ENCODE measurements at places on chromosomes 16 and 17.

DNA sequence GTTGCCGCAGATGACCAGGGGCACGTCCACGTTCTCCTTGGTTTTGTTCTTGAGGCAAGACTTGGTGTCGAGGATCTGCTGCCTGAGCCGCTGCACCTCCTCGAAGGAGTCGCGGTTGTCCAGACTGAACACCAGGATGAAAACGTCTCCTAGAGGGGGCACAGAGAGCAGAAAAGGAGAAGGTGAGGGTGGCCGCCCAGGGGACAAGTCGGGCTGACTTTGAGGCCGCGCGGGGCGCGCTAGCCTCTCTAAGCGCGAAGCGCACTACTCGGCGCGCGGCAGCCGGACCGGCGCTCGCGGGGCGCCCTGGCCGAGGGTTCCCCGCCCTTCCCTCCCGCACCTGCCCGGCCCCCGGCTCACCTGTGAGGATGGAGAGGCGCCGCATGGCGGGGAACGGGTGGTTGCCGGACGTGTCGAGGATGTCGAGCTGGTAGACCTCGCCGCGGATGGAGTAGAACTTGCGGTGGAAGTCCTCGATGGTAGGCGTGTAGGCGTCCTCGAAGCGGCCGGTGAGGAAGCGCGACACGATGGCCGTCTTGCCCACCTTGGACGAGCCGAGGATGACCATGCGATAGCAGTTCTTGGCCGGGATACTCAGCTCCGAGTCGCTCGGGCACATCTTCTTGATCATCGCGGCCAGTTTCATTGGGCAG lies 533 bp downstream of the RASD1 start:
- no peak for DNase-seq

- no peak for DNase-seq
Measured at GRCh38 chr17:63986821-63987220, 11.3 kb upstream of the PRR29 start.

GRCh38 chr17:38464723-38465390 lies 36.6 kb downstream of the ARHGAP23 start:
- DNase-seq, result peak; percentile 91

- no peak for DNase-seq
Measured at GRCh38 chr16:4372578-4373355, 1.1 kb downstream of the VASN start.

DNA sequence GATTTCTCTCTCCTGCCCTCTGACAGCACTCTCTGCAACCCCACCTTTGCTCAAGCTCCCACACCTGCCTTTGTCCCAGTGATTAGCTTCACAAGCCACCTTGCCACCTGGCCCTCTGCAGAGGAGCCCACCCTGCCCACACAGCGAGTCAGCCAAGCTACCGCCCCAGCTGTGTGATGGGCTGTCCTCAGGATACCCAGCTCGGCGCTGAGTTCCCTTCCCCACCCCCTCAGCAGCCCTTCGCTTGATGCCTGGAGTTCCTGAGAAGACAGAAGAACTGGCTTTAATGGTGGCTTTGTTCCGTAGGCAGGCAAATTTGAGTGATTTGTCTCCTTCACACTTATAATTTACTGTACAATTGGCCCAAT lies 266.4 kb downstream of the CBLN1 start:
- DNase-seq, result no peak

DNA sequence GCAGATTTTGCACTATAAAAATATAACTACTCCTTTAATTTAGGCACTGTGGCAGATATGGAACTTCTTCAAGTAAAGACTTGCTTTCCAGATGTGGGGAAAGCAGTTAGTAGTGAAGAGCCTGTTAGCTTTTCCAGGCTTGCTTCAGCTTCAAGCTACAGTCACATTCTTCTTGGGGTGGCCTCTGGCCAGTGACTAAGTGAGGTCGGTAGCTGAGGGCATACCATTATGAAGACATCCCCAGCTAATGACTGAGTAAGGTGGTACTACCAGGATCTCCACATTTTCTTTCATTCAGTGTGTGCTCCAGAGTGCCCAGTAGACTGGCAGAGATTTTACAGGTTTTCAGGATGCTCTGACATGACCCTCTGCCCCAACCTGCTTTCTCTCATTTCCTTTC lies 167.1 kb upstream of the KIF2B start:
- DNase-seq, result peak; percentile 2

- no peak for DNase-seq
Measured at GRCh38 chr16:65500007-65500406, 378.1 kb upstream of the CDH11 start.

- no peak for DNase-seq
Measured at GRCh38 chr16:19307587-19308241, 22.2 kb downstream of the CLEC19A start.

- DNase-seq, result no peak
Measured at GRCh38 chr17:45040459-45040858, 11.0 kb downstream of the DCAKD start.

- no peak for DNase-seq
Measured at GRCh38 chr16:81261049-81261648, 22.7 kb downstream of the BCO1 start.

GRCh38 chr16:62130101-62130500 lies 93.9 kb upstream of the CDH8 start:
- peak; percentile 9 for DNase-seq

DNA sequence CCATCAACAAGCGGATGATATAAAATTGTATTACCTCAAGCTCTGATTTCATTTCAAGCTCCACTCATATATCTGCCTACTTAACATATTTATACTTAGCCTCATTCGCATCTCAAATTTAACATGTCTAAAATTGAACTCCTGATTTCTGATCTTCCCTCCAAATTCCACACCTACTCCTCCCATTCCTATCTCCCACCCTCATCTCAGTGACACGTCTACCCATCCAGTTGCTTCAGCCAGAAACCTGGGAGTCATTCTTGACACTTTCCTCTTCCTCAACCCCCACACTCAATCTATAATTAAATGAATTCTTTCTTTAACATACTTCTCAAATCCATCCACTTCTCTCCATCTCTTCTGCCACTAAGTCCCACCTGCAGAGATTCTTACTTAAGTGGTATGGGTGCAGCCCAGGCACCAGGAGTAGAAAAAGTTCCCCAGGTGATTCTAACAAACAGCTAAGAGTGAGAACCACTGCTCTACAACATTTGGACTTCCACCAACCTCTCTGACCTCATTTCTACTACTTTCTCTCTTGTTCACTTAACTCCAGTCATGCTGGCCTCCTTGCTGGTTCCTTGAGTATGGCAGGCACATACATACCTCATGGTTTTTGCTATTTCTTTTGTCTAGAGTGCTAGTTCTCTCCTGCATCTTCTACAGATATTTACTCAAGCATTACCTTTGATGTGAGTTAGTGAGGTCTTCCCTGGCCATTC lies 18.1 kb downstream of the SPOP start:
- no peak for DNase-seq

DNA sequence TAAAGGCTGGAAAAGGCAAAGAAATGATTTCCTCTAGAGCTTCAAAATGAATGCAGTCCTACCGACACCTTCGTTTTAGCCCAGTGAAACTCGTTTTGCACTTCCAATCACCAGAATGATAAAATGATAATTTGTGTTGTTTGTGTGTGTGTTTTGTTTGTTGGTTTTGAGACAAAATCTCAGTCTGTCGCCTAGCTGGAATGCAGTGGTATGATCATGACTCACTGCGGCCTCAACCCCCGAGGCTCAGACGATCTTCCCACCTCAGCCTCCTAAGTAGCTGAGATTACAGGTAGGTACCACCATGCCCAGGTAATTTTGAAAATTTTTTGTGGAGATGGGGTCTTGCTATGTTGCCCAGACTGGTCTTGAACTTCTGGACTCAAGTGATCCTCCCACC lies 3.4 kb upstream of the EVPLL start:
- DNase-seq, result no peak

DNA sequence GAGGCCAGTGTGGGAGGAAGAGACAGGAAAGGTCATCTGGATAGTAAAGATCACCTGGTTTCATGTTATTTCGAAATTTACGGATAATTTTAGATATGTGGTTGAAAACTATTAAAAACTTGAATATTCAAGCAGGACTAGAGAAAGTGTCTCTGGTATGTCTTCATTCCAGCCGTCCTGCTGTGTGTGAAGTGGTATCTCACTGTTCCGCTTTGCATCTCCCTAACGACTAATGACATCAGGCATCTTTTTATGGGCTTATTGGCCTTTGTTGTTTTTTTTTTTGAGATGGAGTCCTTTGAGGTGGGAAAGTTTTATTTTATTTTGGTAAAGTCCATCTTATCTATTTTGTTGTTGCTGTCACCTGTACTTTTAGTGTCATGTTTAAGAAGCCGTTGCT lies 214.4 kb upstream of the CHMP6 start:
- no peak for DNase-seq

GRCh38 chr17:2634361-2634960 lies 41.0 kb downstream of the PAFAH1B1 start:
- peak; percentile 45 for DNase-seq

- DNase-seq, result peak; percentile 30
Measured at GRCh38 chr17:41666237-41666641, 22.4 kb upstream of the EIF1 start.

DNA sequence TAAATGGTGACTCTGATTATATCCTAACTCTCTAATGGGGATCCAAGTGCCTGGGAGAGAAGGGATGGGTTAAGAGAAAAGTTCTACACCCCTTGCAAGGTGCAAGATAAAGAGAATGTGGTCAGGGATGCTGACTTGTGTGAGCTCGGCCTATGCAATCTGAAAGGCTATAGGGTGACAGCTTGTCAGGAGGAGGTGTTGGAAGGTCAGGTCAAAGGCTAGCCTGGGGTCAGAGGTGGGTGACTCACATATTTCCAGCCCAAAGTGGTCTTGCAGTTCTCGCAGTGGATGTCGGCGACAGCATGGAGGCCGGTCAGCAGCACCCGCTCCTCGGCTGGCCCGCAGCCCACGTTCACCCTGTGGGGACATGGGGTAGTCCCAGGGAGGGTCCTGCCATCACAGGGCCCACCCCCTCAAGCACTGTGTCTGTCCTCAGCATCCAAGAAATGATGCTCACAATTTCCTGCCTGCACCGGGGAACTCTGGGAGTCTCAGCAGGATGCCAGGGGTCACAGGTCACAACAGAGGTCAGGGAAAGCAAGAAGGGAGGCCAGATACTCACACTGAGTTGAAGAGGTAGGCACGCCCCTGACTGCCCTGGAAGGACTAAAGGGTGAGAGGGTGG lies 1.4 kb downstream of the YPEL3 start:
- DNase-seq, result no peak

GRCh38 chr16:84380405-84380804 lies 12.1 kb downstream of the ATP2C2 start:
- no peak for DNase-seq

GRCh38 chr16:19488213-19488640 lies 33.7 kb downstream of the GDE1 start:
- no peak for DNase-seq

DNA sequence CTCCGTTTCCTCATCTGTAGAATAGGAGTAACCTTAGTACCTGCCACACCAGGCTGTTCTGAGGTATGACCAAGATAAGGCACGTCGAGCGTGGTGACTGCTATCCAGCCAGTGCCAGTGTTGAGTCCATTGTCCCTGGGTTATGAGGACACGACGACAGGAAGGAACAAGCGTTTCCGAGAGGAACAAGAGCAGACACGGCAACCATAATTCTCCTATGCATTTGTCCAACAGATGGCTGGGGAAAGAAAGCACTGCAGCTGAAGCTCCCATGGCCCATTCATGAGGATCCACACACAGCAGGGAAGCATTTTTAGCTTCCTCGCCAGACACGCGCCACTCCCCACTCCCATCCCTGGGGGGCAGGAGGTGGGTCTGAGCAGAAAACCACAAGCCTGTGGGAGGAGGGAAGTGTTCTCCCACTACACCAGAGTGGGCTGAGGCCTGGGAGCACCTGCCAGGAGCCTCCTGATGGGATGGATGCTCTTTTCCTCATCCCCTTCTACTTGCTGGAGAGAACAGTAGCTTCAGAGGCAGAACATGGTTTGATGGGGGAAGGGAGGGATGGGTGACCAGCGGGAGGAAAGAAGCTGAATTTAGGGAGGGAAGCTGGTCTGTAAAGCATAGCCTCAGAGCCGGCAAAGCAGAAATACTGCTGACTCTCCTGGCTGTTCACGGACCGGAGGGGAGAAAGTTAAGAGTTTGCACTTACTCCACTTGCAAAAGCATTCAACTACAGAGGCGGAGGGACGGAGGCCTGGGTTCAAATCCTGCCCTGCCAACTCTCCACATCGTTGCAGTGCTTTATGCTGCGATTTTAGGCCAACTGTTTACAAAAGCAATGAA lies 2.7 kb downstream of the COTL1 start:
- DNase-seq, result no peak

DNA sequence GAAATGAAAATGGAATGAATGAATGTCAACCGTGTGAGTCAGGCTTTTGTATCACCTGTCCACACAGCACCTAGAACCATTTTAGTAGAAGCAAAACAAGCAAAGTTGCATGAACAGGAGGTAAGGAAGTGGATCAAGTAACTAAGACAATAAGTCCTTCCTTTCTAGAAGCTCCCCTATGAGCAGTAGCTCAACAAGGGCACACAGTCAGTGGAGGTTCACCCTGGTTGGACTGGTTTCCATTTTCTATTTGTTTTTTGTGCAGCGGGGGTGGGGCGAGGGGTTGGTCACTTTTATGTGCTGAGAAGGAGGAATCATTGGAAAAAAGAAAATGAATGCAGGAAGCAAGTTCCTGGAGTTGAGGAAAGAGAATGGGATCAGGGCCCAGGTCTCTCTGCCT lies 4.0 kb upstream of the HSBP1 start:
- no peak for DNase-seq

DNA sequence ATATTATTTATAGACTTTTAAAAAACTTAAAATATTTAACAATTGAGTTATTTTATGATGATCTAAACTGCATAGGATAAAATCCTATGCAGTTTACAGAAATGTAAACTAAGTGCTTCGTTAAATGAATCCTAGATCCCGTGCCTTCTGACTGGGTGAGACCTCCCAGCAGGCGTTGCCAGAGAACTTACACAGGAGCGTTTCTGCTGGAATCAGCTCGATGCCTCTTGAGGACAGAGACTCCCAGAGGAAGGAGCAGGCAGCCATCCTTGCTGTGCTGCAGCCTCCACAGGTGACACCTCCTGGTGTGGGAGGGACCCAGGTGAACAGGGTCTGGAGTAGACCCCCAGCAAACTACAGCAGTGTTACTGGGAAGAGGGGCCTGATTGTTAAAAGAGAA lies 160.4 kb downstream of the WWOX start:
- no peak for DNase-seq

- DNase-seq, result no peak
Measured at GRCh38 chr16:8243981-8244380, 346.3 kb downstream of the TMEM114 start.

DNA sequence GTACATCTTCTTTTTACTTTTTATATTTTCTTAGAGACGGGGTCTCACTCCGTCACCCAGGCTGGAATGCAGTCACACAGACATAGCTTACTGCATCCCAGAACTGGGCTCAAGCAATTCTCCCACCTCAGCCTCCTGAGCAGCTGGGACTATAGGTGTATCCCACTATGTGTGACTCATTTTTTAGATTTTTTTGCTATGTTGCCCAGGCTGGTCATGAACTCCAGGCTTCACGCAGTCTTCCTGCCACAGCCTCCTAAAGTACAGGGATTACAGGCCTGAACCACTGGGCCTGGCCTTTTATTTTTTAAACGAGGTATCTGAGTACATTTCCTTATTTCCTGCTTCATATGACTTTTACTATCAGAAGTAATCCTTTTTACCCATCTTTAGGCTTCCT lies 48.0 kb downstream of the GLG1 start:
- DNase-seq, result no peak
